Kidney (tissue), 22 donors: ENCODE measurements at places on chromosomes 11 and 22. TPM values are rescaled to one million over a fixed set of nuclear protein-coding genes. Genes with fewer than 3 reads are reported as not detected.
A peak's percentile ranks its signal among the peaks of the same experiment; 100 is the strongest.

GRCh38 chr11:133832991-133833897 lies 12.1 kb downstream of the SPATA19 start:
- H3K27ac ChIP-seq = no peak overlapping the region
- no peaks in the 10 kb centered on the region for H3K36me3 ChIP-seq
- no peaks in the 10 kb centered on the region for H3K4me1 ChIP-seq
- peak; percentile 50 for DNase-seq
- no peak overlapping the region for H3K4me3 ChIP-seq

DNA sequence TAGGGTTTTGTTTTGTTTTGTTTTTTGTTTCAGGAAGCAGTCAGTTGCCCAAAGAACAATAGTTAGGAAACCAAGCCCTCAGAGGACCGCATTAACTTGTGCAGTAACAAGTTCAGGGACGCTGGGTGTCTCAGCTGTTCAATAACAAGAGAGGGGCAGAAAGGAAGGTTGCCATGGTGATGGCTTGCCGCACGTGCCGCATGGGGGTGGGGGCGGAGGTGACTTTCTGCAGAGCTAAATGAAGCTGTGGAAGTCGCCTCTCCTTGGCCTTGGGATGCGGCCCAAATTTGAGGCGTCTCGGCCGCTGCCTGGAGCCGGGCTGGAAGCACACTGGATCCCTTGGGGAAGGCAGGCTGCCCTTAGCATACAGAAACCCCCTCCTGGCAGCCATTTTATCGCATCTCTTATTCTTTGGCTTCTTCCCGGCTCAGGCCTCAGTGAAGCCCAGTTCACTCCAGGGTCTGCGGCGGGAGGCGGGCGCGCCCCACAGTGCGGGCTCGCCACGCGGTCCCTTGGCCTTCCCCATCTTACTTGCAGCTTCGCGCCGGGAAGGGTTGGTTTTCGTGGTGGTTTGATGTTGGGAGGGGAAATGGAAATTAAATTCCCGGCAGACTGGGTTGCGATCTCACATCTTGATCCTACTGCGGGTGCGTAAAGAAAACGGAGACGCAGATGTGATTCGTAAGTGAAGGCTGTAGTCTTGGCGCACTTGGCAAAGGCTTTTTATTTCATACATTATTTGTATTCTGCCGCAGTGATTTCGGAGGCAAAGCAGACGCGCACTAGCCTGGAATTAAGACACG lies 94.3 kb downstream of the SLC17A6 start:
- no peaks in the 10 kb centered on the region for H3K27me3 ChIP-seq
- peaks cover 4% of the 10 kb centered on the region for H3K4me1 ChIP-seq
- H3K36me3 ChIP-seq = no peaks in the 10 kb centered on the region
- no peak overlapping the region for H3K27ac ChIP-seq

DNA sequence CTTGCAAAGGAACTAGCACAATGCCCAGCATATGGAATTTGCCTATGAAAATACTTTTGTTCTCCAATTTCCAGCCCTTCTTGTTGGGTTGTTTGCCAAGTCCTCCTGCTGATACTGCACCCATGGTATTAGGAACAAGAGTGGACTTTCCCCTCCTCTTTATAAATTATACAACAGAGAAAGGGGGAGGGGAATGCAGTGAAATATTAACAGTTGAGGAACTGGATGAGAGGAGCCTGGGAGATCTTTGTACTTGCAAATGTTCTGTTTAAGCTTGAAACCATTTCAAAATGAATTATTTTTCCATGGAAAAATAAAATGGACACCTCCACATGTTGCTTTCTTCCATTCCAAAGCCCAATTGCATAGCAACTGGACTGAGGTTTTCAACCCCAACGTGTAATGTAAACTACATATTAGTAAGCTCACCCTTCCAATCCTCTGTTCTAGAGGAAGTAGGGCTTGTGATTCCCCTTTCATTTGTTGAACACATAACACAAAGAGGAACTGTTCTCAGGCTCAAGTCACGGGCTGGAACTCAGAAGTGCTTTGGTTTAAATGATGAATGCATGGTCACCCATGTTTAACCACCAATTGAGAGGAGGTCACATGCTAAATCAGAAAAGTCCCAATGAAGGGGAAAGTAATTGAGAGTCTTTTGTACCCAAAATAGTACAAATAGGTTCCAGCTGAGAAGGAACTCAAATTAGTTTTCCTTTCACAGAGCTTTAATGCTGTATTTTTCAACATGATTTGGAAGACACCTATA lies 66.2 kb upstream of the ZC3H12C start:
- H3K27ac ChIP-seq = peak overlapping the region; percentile 67
- H3K4me3 ChIP-seq = peak overlapping the region; percentile 28
- no peaks in the 10 kb centered on the region for H3K36me3 ChIP-seq
- no peaks in the 10 kb centered on the region for H3K4me1 ChIP-seq

DNA sequence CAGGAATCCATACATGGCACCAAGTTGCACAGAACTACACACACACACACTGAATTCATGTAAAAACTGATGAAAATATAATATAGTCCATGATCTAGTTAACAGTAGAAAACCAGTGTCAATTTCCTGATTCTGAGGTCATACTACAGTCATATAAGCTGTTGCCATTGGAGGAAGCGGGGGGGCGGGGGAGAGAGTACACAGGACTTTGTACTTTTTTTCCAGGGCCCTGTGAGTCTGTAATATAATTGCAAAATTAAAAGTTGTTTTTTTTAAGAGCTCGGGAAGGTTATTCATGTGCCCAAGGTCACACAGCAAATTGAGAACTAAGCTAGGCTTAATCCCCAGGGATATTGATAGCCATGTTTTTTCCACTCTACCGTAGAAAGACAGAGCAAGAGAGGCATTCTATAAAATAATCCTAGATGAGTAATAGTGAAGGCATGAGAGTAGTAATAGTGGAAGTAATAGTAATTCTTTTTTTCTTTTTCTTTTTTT lies 312.3 kb downstream of the MN1 start:
- H3K27ac ChIP-seq = no peak overlapping the region
- H3K4me1 ChIP-seq = no peaks in the 10 kb centered on the region
- H3K27me3 ChIP-seq = no peaks in the 10 kb centered on the region
- H3K36me3 ChIP-seq = no peaks in the 10 kb centered on the region
- no peak overlapping the region for H3K4me3 ChIP-seq

DNA sequence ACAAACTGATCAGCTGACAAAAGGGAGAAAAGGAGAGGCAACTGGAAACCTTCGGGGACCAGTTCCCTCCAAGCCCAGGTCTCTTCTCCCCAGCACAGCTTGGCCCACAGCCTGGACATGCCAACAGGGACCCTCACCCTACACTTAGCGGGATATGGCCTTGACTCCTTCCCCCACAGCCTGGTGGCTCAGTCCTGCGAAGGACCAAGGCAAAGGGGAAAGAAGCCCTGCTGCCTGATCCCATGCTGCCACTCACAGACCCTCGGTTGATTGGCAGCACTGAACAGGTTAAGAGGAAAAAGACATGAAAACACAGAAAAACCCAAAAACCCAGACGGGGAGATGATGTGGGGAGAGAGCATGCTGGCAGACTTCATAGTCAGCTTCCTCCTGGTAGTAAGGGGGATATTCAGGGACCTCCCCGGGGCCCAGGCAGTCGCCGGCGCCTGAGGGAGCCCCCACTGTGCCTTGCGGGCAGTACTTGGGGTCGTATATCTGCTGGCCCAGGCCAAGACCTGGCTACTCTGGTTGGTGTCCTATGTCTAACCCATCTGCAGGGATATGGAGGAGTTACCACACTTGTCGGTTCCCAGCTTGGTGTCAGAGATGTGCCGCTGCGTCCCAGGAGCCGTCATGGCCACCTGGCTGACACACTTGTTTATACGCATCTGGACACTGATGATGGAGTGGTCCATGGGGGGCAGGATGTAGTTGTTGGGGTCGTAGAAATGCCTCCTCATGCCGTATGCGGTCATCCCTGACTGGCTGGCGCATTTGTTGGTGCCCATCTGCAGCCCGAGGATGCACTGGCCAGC lies 34.2 kb upstream of the HORMAD2 start:
- H3K27me3 ChIP-seq = no peaks in the 10 kb centered on the region
- no peak overlapping the region for H3K4me3 ChIP-seq
- no peak for DNase-seq

- H3K27me3 ChIP-seq = no peaks in the 10 kb centered on the region
- DNase-seq = peak; percentile 78
- H3K27ac ChIP-seq = peak overlapping the region; percentile 67
- H3K4me3 ChIP-seq = no peak overlapping the region
- peaks cover 15% of the 10 kb centered on the region for H3K4me1 ChIP-seq
- no peaks in the 10 kb centered on the region for H3K36me3 ChIP-seq
Observed at GRCh38 chr11:72411623-72412419, 22.5 kb downstream of the CLPB start.

- no peaks in the 10 kb centered on the region for H3K4me1 ChIP-seq
- no peaks in the 10 kb centered on the region for H3K36me3 ChIP-seq
- no peak for DNase-seq
- H3K4me3 ChIP-seq = no peak overlapping the region
- no peaks in the 10 kb centered on the region for H3K27me3 ChIP-seq
- H3K27ac ChIP-seq = no peak overlapping the region
Observed at GRCh38 chr11:85170184-85170583, 457.0 kb downstream of the DLG2 start.

DNA sequence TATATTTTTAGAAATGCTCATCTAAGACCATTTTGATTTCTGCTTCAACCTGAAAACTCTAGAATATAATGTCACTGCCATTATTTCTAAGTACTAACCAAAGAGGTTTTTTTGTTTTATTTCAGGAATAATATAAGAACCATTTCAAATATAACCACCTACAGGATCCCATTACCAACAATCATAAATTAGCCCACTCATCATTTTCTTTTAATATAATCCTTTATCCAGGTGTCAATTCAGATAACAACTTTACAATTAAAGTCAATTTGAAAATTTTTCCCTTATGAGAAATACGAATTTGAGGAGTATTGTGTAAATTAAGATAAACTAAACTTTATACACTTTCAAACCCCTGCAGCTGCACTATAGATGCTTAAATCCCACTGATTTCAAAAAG lies 1043.0 kb upstream of the CNTN5 start:
- no peak for DNase-seq
- H3K36me3 ChIP-seq = no peaks in the 10 kb centered on the region
- H3K4me3 ChIP-seq = no peak overlapping the region
- H3K27ac ChIP-seq = no peak overlapping the region
- H3K4me1 ChIP-seq = no peaks in the 10 kb centered on the region
- no peaks in the 10 kb centered on the region for H3K27me3 ChIP-seq

The HBG2 gene
- total RNA-seq = not detected

The OR2AG1 gene
- total RNA-seq = not detected

GRCh38 chr11:24622262-24622661 lies 125.4 kb downstream of the LUZP2 start:
- no peak overlapping the region for H3K4me3 ChIP-seq
- no peaks in the 10 kb centered on the region for H3K36me3 ChIP-seq
- H3K27me3 ChIP-seq = no peaks in the 10 kb centered on the region
